ENCODE measurements at places on chromosomes 3 and 15. TPM values are rescaled to one million over a fixed set of nuclear protein-coding genes. Genes with fewer than 3 reads are reported as not detected.

The BFSP2 gene
- total RNA-seq: not detected

The GCSAM gene
- total RNA-seq: 0.91 TPM

The DNAJA4 gene
- total RNA-seq: 3.2 TPM

The IL5RA gene
- total RNA-seq: not detected

The CHRNA3 gene
- total RNA-seq: not detected

Data from hair follicular keratinocyte (primary cell).